AG09319 (cell line): ENCODE measurements at places on chromosomes 7 and 10.

DNA sequence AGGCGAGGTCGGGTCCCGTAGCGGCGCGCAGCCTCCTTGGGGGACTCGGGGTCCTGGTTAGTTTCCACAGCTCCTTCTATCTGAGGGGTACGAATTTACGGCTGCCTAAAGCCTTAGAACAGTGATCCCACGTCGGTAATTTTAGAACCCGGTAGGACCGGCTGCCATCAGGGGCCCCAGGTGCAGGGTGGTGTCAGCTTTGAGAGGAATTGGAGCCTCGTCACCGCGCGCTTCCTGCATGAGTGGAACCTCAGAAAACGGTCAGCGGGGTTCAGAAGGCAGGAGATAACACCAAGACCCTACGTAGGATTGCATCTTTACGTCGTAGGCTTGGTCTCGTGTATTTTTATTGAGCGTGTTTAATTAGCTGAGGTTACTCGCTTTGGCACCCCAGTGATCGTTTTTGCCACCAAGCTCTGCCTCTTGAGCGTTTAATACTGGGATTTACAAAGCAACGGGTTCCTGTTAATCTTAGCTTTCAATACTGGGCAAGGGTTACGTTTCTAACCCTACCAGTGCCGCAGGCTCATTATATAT, 443 bp downstream of the RNF32 start:
- DNase-seq: no peak

DNA sequence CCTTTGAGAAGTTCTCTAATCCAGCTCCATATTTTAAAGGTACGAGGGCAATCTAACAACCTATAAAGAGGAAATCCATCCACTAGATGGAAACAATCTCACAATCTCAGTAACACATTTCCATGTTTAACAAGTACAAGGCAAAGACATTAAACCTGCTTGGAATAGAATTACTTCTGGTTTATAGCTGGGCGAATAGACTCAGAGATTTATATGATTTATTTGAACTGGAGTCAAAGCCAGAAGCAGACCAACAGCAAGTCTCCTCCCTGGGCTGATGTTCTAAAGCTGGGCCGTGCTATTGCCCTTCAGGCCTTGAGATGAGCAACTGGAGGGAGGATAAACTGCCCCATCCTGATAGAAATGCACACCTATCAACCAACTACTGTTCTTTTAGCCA, 25.3 kb downstream of the SLC26A3 start:
- no peak for DNase-seq

DNA sequence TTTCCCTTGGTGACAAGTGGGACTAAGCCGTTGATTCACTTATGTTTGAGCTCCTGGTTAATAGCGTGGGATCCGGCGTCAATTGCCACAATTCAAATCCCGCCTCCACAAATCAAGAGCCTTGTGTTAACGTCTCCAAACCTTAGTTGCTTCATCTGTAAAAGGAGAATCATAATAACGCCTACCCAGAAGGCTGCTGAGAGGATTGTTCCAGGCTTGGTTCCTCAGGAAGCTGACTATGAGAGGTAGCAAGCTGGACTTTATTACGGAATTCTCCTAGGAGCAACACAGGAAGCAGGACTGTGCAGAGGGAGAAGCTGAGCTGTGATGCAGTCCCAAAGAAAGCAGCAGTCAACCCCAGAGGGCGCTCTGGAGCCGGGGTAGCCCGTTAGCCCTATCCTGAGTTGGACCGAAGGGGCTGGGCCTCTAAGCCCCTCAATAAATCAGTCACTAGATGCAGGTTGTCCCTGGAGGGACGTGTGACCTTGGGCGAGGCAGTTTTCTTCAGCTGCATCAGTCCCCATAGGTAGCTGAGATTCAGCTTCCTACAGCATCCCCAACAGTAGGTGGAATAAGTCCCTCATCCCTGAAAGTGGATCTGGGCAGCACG, 6.9 kb upstream of the BAG3 start:
- no peak for DNase-seq

GRCh38 chr7:28470344-28470743, 58.0 kb downstream of the CREB5 start:
- no peak for DNase-seq

GRCh38 chr7:30074422-30075030, 46.3 kb downstream of the PLEKHA8 start:
- DNase-seq: no peak

DNA sequence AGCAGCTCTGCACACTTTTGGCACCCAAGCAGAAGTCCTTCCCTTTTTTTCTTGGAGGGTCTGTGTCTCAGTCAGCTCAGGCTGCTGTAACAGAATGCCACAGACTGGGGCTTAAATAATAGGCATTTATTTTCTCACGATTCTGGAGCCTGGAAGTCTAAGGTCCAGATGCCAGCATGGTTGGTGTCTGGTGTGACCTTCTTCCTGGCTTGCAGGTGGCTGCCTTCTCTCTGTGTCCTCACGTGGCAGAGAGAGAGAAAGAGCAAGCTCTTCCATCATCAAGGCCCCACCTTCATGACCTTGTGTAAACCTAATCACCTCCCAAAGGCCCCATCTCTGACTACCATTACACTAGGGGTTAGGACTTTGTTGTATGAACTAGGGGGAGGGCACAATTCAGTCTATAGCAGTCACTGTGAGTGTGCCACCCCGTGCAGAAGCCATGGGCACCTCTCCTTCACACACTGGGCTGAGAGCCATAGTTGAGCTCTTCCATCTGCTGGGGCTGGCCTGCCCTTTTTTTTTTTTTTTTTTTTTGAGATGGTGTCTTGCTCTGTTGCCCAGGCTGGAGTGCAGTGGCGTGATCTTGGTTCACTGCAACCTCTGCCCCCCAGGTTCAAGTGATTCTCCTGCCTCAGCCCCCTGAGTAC, 80.3 kb downstream of the OAT start:
- DNase-seq: no peak

DNA sequence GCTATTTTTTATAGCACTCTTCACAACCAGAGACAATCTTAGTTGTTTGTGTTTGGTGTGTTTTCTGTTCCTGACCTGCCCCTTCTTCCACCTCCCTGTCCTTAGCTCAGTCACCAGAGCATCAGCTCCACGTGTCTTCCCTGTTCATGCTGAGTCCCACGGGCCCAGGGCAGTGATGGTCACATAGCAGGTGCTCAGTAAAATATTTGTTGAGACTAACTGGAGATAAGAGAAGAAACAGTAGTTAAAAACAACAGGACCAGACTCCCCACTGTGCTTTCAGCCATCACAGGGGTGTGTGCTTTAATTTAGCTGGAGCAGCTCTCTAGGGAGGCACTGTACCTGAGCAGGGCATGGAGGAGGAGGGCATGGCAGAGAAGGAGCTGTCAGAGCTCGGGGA, 307.3 kb upstream of the ZNF32 start:
- no peak for DNase-seq

DNA sequence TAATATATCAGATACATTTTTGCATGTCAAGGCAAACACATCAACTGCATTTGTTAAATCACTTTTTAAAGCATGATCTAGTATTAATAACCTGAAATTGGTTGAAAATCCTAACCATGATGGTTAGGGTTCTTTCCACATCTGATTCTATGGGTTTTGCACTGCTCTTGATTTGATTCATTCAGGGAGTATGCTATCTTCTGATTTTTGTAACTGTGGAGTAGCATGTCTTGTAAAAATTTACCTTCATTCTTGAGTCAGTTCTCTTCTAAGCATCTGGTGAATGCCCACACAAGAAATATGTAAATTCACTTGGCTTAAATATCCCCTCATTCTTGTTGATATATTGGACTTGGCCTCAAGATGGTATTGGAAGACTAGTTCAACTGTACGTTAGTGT, 178.7 kb downstream of the KLF6 start:
- DNase-seq: no peak

DNA sequence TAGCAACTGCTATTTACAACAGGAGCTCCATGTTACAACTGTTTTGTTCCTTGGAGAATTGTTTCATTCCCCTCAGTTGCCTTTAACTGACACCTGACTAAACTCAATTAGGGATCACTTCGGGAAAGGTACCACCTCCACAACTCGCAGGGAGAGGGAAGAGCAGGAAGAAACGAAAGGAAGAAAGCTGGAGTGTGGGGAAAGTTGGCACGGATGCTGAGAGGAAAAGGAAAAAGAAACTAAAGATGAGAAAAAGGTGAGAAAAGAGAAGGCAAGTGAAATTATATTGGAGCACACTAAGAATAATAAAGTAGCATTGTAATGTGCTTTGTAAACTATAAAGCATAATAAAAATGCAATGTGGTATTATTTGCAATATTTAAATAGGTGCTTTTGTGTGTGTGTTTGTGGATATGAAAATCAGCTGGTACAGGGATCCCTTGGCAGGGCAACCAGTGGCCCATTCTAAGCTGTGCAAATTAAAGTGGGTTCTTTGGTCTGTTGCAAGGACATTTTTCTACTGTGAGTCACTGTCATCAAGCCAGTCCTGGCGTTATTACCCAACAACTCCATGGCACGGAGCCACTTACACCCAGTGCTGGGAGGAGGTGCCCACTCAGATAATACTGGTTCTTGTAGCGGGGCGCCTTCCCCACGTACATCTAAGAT, 45.9 kb downstream of the HIPK2 start:
- peak; percentile 50 for DNase-seq

GRCh38 chr7:150800581-150801241, at the start of gene TMEM176A:
Gene TMEM176A (plus strand): TSS chr7:150800769. CDS start chr7:150801551, 782 bp downstream.
- no peak for DNase-seq
